KG1 (cell line): ENCODE measurements at places on chromosomes 6 and 20.

DNA sequence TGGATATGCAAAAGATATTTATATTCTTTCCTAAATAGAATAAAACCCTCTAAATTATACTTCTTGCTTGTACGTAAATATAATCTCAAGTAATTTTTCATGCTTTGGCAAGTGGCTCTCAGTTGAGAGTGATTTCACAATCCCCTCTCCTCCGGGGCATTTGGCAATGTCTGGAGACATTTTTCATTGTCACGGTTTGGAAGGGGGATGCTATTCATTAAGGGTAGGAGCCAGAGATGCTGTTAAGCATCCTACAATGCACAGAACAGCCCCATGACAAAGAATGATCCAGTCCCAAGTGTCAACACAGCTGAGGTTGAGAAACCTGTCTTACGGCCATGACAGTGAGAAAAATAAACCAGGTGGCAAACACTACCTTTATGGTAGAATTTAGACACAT is 75.7 kb downstream of the AGPAT4 start:
- no peak for DNase-seq

GRCh38 chr6:67458265-67458664 is 1176.8 kb upstream of the ADGRB3 start:
- DNase-seq, result no peak

GRCh38 chr6:32964776-32965175 is 3.6 kb upstream of the BRD2 start:
- no peak for DNase-seq

GRCh38 chr6:19432966-19433498 is 404.1 kb upstream of the ID4 start:
- no peak for DNase-seq

- no peak for DNase-seq
Measured at GRCh38 chr6:718345-718744, 25.4 kb upstream of the EXOC2 start.

GRCh38 chr6:76465410-76465809 is 392.9 kb upstream of the IMPG1 start:
- DNase-seq, result no peak

DNA sequence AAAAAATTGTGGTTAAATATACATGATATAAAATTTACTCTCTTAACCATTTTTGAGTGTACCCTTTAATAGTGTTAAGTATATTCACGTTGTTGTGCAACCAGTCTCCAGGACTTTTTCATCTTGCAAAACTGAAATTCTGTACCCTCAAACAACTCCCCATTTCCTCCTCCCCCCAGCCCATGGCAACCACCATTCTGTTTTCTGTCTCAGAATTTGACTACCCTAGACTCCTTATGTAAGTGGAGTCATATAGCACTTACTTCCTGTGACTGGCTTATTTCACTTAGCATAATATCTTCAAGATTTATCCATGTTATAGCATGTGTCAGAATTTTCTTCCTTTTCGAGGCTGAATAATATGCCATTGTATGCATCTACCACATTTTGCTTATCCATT is 5.1 kb downstream of the VPS16 start:
- no peak for DNase-seq

- DNase-seq, result no peak
Measured at GRCh38 chr6:252775-253535, 39.3 kb upstream of the DUSP22 start.

GRCh38 chr20:32474717-32474966 is 110.5 kb downstream of the NOL4L start:
- no peak for DNase-seq

DNA sequence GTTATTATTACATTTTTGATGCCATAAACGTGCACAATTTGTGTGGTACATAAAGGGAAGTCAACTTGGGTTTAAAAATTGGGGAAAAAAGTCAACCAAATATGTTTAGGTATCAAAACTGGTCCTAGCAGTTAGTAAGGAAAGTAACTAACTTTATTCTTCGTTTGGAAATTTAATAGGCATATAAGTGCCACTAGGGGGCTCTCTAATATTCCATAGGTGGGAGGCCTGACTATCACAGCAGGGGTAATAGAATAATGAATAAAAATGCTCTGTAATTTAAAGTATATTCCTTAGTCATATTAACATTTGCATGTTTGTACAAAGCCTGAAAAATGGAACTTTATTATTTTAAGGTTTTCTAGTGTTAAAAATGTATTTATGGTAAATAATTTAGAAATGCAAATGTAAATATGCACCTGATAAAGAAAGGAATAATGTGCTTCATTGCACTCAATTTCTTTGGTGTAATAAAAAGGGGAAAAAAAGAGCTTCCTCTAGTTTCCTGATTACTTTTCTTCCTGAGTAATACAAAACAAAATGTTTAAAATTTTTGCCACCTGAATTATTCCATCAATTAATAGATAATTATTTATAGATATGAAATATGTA is 125.7 kb upstream of the HDAC2 start:
- DNase-seq, result no peak

DNA sequence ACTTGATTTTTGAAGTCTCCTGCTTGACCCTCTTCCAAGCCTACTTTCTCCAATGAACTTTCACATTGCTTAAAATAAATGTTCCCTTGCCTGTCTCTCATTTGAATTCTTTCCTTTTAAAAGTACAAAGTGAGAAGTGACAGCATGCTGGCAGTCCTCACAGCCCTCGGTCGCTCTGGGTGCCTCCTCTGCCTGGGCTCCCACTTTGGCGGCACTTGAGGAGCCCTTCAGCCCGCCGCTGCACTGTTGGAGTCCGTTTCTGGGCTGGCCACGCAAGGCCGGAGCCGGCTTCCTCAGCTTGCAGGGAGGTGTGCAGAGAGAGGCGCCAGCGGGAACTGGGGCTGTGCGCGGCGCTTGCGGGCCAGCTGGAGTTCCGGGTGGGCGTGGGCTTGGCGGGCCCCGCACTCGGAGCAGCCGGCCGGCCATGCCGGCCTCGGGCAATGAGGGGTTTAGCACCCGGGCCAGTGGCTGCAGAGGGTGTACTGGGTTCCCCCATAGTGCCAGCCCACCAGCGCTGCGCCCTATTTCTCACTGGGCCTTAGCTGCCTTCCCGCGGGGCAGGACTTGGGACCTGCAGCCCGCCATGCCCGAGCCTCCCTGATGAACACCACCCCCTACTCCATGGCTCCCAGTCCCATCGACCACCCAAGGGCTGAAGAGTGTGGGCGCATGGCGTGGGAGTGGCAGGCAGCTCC is 31.9 kb downstream of the SERPINB6 start:
- no peak for DNase-seq

GRCh38 chr6:111030008-111031007 is 48.5 kb downstream of the RPF2 start:
- DNase-seq, result no peak

DNA sequence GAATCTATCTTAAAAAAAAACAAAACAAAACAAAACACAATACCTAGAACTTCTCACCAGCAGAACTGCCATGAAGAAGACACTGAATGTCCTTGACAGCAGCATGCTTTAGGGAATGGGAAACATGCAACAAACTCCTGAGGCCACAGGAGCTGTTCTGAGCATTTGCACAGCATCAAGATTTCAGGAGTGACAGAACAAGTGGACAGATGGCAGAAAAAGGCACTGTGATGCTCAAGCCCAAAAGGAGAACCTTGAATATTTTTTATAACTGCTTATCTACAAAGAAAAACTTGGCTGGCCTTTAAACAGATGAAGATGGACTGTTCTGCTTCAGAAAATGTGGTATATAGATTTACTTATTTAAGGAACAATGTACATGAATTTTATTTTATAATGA is 158.9 kb downstream of the RALGAPA2 start:
- DNase-seq, result no peak

DNA sequence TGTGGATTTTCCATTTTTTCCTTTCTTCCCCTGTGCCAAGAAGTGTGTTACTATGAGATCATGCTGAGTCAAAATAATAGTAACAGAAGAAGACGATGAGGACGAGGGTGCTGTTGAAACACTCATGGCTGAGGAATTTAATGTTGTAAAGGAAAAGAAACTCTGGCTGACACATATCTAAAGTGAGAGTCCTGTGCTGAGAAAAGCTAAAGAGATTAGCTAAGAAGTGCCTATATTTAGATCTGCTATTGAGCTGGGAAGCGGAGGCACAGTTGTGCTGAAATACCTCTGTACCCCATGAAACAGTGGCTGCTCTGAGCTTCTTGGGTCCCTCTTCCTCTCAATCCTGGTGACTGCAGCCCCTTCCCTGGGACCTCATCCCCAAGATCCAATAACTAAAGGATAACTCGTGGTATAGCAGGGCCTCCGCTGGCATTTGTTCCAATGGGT is 1.1 kb upstream of the SYTL3 start:
- no peak for DNase-seq

DNA sequence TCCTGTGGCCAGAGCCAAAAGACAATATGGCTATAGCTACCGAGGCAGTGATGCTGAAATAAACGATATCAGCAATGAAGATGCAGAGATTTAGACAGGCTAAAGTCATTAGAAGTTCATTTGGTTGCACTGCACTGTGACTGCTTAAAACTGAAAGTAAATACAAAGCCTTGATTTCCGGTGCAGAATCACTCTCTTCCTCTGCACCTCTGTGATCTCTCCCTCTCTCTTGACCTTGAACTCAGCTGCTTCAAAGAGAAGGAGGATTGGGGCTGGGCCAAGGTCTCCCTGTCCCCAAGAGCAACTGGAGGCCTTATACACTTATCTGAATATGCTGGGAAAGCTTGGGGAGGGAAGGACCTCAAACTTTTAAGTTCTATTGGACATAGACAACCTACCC is 34.6 kb upstream of the SPACA1 start:
- DNase-seq, result no peak

DNA sequence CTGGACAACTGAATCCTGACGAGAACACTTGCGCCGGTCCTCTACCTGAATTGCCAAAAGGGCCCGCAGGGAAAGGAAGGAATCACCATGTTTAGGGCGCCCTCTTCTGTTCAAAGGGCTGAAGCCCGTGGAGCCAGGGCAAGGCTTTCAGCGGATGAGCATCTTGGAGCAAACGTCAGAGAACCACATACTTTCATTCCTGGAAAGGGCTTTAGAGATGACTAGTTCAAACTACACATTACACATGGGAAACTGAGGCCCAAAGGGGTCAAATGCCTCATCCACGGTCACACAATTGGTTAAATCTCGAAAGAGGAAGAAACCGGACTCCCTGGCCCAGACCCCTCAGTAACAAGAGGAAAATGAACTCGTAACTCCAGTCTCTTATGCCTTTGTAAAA is 11.5 kb upstream of the ZNF133 start:
- peak; percentile 28 for DNase-seq

- no peak for DNase-seq
Measured at GRCh38 chr6:167731216-167731615, 95.5 kb upstream of the AFDN start.
